ENCODE measurements at places on chromosomes 12 and 14.

- DNase-seq = no peak
Measured at GRCh38 chr12:92076101-92076500, 69.5 kb downstream of the BTG1 start.

- no peak for DNase-seq
Measured at GRCh38 chr12:89962648-89963047, 254.0 kb upstream of the ATP2B1 start.

DNA sequence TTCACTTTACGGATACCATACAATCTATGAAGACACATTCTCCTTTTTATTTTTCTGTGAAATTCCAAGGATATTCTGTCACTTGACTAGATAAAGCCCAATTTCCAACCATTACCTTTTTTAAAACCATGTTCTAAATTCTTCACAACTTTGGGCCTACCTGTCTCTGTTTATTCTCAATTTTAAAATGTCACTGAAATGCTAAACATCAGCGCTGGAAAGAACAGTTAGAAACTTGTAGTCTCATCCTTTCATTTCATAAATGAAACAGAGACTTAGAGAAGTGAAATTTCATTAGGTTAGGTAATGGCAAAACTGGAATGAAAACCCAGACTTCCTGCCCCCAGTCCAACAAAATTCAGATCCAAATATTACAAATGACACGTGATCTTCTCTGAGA, 396.2 kb downstream of the CCDC91 start:
- DNase-seq = no peak

- DNase-seq = no peak
Measured at GRCh38 chr12:32334371-32334777, 65.0 kb upstream of the FGD4 start.

DNA sequence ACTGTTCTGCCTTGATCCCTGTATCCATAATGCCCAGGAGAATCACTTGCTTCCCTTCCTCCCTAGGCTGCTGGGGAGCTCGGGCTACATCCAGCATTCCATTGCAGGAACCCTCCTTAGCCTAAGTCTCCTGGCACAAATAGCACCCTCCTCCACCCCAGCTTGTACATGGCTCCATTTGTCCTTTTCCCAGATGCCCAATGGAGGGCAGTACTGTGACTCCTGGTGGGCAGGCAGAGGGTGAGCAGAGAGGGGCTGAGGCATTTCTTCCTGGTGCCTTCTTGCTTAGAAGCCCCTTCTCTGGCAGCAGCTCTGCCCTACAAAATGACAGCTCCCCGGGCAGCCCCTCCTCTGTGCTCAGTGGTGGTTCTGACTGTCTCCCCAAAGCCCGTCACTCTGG, 86.5 kb downstream of the RBM19 start:
- no peak for DNase-seq

DNA sequence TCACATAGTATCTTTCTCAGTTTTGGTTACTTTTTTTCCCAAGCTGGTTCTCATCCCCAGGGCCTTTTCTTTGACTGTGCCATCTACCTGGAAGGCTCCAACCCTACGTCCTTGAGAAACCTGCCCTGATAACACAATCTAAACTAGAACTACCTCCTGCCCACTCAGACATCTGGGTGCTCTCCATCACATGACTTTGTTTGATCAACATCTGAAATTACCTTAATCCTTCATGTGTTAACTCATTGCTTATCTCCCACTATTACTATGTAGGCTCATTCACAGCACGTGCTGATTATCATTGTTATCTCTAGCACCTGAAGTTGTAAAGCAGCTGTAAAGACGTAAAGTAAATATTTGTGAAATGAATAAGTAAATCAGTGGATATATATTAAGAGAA, 784.0 kb downstream of the TMTC2 start:
- no peak for DNase-seq

- no peak for DNase-seq
Measured at GRCh38 chr12:3244219-3244750, 167.1 kb downstream of the TSPAN9 start.

- no peak for DNase-seq
Measured at GRCh38 chr12:52149182-52149641, 42.6 kb downstream of the KRT80 start.

- no peak for DNase-seq
Measured at GRCh38 chr12:109764123-109764522, 50.5 kb downstream of the FAM222A start.

GRCh38 chr14:100904307-100905087, 975 bp upstream of the RTL1 start:
- no peak for DNase-seq

DNA sequence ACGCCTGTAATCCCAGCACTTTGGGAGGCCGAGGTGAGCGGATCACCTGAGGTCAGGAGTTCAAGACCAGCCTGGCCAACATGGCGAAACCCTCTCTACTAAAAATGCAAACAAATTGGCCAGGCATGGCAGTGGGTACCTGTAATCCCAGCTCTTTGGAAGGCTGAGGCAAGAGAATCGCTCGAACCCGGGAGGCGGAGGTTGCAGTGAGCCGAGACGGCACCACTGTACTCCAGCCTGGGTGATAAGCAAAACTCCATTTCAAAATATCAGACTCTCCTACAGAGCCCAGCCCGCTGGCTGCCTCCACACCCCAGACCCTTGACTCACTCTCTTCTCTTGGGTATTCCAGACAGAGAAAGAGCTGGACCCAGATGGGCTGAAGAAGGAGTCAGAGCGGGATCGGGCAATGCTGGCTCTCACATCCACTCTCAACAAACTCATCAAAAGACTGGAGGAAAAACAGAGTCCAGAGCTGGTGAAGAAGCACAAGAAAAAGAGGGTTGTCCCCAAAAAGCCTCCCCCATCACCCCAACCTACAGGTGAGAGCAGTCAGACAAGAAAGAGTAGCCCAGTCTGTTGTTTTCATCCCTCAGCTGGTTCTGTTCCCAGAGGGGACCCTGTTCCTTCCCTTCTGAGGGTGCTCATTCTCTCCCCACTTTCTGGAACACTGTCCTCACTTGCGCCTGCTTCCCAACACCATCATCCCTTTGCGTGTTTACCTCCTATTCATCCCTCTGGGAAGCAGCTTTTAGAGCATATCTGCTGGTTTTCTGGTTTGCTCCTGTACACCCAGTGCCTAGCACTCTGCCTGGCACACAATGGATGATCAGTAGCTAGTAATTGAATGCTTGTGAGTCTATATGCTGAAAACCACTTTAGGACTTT, 19.7 kb downstream of the AGAP2 start:
- no peak for DNase-seq

DNA sequence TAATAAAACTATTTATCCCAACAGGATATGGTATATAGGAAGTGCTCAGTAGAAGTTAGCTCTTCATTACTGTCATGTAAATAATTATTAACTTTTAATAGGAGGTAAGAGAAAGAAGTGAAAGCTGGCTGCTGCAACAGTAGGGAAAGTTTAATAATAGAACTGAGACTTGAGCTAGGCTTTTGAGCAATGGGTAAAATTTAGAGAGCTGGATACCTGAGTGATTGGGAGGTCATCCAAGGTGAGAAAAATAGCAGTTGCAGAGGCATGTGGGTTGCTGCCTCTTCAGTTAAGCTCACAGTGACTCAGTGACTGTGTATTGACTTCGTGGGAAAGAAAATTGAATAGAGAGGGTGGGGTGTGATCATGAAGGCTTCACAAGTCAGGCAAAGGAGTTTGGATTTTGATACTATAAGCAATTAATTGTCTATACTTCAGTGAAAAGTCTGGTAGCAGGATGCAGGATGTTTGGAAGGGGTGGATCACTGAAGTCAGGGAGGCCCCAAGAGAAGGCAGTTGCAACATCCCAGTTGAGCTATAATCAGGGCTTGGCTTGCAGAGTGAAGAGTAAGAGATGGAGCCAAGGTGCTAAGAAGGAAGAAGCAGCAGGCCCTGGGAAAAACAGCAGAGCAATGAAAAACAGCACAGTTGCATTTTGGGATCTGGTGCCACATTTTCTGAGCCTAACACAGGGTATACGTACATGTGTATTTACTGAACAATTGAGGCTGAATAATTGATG, 172.0 kb upstream of the FRMD6 start:
- no peak for DNase-seq

- DNase-seq = no peak
Measured at GRCh38 chr12:19688532-19688931, 249.2 kb downstream of the AEBP2 start.

DNA sequence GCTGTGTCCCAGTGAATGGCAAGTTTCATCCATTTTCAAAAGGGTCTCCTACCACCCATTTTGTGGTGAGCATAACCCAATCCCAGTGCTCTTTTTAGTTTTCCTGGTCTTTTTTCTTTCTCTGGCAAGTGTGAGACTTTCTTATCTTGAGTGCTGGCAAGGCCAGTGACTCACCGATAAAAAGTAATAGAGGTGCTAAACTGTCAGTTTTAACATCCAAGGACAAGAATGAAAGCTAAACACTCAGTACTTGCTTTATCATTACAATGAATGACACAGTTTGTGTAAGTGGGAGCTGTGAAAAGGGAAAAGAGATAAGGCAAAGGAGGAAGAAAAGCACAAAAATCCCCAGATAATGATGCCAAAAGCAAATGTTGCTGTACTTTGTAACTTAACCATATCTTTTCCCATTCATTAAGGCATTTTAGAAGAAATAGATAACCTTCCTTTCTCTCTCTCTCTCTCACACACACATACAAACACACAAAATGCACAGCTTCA, 4.9 kb upstream of the LRIG3 start:
- no peak for DNase-seq

DNA sequence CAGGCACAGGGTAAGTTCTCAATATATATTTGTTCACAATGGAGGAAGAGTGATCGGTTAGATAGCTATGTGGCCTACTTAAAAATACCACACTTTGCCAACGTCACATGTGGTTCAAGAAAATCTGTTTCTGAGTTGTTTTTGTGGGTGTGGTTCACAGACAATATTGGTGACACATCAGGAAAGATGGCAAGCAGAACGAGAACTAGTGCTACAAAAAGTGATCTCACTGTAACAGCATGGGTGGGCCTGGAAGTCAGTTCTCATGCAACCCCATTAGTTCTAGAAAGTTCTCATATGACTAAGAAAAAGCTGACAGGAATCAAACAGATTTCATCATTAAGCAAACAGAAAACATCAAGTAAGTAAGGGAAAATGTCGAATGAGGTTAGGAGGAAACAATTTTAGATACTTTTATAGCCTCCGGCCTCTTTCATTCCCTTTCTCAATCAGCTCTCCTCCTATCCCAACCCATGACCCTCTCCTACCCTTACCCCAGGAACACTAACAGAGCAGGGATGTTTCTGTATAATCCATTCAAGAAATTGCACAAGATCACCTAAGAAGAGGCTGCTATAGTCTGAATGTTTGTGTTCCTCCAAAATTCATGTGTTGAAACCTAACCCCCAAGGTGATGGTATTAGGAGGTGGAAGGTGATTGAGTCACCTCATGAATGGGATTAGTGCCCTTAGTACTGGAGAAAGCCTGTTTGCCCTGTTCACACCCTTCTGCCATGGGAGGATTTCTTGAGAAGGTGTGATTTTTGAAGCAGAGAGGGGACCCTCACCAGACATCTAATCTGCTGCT, 15.5 kb upstream of the NTN4 start:
- no peak for DNase-seq

Data from AML-193 (cell line).